Left lobe of liver (tissue), 2 donors: ENCODE measurements at places on chromosomes 2 and 18.

GRCh38 chr2:65120990-65121693, 8.8 kb downstream of the RAB1A start:
- DNase-seq = no peak

- DNase-seq = no peak
These were observed 86.9 kb upstream of the COPS8 start for GRCh38 chr2:236998758-236999157.

- no peak for DNase-seq
These were observed 49.3 kb downstream of the ADD2 start for GRCh38 chr2:70718736-70719135.

GRCh38 chr2:72415241-72415661, 267.6 kb upstream of the CYP26B1 start:
- DNase-seq = no peak

GRCh38 chr18:6682437-6683111, 46.9 kb upstream of the ARHGAP28 start:
- DNase-seq = no peak

- no peak for DNase-seq
These were observed 73.8 kb downstream of the MAP3K20 start for GRCh38 chr2:173149491-173149890.

- DNase-seq = no peak
These were observed 97.8 kb downstream of the HDAC4 start for GRCh38 chr2:239302808-239303557.

GRCh38 chr2:223696719-223697118, 94.6 kb upstream of the SCG2 start:
- no peak for DNase-seq
